CD4-positive, CD25-positive, alpha-beta regulatory T cell (primary cell): ENCODE measurements at places on chromosomes 13 and 19.

- DNase-seq, result no peak
Measured at GRCh38 chr13:112457485-112457884, 81.3 kb downstream of the SPACA7 start.

GRCh38 chr19:39277598-39277997, 9.4 kb downstream of the IFNL2 start:
- no peak for DNase-seq

GRCh38 chr13:19362946-19363510, 181.4 kb upstream of the TUBA3C start:
- no peak for DNase-seq

DNA sequence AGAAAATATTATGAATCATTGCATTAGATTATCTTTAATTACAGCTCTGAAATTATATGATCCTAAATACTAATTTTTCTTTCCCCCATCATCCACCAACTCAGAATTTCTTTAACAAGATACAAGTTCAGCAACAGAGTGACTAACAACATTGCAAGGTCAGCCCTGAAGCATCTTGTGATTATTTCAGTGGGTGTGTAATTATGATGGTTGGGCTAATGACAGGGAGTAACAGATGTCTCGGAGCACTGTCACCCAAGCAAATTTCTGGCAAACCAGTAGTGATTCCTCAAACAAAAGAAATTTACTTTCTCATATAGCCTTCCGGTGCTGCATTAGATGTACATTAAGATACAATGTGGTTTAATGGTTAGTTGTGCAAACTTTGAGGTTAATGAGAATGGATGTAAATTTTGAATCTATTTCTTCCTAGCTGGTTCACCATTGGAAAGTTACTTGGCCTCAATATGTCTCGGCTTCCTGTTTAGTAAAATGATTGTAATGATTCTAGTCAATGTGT, 238.9 kb downstream of the ITGBL1 start:
- no peak for DNase-seq

GRCh38 chr19:4453232-4454179, 4.1 kb downstream of the UBXN6 start:
- no peak for DNase-seq

DNA sequence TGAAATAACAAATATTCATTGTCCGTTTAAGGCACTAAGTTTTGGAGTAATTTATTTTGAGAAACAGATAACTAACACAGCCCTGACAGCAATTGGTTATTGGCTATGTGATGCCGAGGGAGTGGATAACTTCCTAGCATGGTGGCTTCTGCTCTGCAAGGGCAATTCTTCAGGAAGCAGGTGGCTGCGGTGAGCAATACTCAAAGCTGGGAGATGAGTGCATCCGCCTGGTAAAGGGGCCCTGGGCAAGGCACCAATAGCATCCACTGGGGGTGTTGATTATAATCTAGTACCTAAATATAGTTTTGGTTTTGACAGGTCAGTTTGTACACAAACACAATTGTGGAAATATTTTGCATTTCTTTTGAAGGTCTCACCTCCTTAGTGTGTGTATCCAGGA, 41.0 kb downstream of the CCDC70 start:
- DNase-seq, result no peak

- DNase-seq, result no peak
Measured at GRCh38 chr19:1997353-1998233, 17.9 kb downstream of the BTBD2 start.

DNA sequence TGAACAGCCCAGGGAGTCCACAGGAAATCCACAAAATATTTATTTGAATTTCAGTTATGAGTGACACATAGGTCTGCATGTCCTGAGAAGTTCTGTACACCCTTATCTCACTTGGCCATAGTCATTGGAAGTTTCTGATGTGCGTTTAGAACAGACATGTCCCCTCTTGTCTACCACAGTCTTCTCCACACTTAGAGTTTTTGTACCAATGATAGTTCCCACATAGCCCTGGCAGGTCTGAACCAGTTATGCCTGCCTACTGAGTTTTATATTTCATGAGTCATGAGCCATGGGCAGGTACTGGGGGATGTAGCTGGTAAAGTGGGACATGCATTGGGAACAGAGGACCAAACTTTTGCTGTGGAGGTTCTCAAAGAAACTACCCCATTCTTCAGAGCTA, 11.3 kb downstream of the ZNF132 start:
- no peak for DNase-seq

DNA sequence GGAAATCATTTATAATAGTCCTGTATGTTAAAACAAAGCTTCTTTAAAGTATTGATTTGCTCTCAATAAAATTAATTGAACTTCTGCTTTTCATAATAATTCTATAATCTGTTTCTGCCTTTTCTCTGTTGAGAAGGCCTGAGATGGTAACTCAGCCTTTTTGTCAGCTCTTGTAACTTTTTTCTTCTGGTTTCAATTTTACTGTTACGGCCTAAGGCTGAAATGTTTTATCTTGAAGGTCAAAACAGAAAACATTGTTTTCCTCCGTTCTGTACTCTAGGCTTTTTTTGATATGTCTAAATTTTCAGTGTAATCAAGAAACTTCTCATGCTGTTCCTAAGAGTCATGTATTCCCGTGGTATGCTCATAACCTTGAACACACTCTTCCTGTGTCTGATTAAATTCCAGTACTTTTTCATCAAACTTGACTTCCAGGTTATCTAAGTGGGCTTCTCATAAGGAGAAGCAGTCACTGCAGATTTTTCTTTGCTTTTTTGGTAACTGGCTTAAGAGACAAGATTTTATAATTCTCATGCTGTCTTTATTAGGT, 7.6 kb upstream of the NAXD start:
- no peak for DNase-seq

DNA sequence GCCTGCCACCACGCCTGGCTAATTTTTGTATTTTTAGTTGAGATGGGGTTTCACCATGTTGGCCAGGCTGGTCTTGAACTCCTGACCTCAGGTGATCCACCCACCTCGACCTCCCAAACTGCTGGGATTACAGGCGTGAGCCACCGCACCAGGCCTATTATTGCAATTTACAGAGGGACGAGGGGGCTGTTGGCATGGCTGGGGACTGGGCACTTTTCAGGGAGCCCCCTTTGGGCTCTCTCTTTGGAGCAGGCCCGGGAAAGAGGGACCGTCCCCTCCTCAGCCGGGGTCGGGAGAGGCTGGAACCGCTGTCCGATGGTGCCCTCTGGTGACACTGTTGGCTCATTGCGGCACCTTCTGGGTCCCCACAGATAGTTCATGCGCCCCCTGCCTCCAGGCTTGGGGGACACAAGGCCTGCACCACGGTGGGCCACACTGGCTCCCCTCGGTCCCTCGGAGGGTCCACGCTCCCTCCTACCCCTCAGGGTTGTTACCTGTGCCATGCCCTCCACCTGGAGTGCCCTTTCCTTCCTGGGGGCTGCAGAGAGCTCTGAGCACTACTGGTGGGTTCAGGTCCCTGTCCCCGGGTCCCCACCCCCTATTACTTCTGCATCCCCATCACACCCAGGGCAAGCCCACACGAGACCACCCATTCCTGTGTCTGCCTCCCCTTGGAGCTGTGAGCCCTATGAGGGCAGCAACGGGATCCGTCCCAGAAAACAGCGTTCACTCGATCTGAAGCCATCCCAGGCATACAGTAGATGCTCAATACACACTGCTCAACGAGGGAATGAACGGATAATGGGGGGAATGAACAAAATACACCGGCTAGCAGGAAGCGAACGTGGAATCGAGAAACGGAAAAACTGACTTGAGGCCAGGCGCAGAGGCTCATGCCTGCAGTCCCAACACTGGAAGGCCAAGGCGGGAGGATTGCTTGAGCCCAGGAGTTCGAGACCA, 12.5 kb downstream of the FEM1A start:
- peak; percentile 54 for DNase-seq

DNA sequence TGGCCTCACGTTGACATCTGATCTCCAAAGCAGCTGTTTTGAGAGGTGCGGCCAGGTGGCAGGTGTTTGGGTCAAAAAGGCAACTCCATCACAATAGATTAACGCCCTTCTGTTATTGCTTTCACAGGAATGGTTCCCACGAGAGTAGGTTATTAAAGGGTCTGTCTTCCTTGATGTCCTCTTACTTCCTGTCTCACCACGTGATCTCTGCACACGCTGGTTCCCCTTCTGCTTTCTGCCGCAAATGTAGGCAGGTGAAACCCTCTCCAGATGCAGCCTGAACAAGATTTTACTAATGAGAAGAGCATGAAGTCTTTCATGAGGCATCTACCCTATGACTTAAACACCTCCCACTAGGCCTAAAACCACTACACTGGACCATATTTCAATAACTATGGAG, 22.8 kb upstream of the ZNF564 start:
- no peak for DNase-seq

DNA sequence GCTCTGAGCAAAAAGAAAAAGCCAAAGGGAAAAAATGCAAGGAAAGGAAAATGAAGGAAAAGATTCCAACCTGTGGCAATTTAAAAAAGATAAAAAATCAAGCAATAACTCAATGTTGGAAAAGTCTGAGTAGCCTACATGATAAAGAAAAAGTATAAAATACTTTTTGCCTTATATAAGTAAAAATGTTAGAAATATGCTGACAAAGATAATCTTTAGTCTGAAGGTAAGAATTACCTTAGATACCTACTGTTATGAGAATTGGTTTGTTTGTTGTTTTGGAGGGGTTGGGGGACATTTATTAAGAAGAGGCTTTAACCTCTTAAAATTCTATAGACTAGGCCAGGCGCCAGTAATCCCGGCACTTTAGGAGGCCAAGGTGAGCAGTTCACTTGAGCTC, 29.7 kb upstream of the CPB2 start:
- no peak for DNase-seq

- DNase-seq, result no peak
Measured at GRCh38 chr13:73883162-73883561, 251.0 kb downstream of the KLF12 start.

- no peak for DNase-seq
Measured at GRCh38 chr13:108708921-108709320, 79.5 kb downstream of the MYO16 start.

GRCh38 chr19:39307046-39307821, 11.0 kb downstream of the IFNL1 start:
- DNase-seq, result no peak

- no peak for DNase-seq
Measured at GRCh38 chr19:53871454-53871853, 3.8 kb downstream of the MYADM start.

GRCh38 chr19:15893477-15893876, 4.4 kb downstream of the CYP4F2 start:
- DNase-seq, result no peak

- no peak for DNase-seq
Measured at GRCh38 chr13:89239361-89240127, 1568.4 kb downstream of the SLITRK5 start.

DNA sequence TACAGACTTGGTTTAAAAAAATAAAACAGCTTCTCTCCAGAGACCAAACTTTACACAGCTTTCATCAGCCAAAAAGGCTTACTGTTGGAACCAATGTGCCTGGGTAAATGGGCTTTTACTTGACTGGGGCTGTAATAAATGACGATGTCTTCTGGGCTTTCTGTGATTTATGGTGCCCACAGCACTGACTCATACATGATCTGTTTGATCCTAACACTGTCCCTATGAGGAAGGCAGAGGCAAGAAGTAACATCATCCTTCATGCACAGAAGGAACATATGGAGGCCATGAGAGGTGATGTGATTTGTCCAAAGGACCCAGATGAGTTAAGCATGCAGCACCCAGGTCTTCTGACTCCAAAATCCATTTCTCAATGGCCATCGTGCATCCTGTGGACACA, 77.4 kb downstream of the DOCK9 start:
- no peak for DNase-seq

GRCh38 chr13:104831831-104832230, 1703.6 kb downstream of the EFNB2 start:
- DNase-seq, result no peak

DNA sequence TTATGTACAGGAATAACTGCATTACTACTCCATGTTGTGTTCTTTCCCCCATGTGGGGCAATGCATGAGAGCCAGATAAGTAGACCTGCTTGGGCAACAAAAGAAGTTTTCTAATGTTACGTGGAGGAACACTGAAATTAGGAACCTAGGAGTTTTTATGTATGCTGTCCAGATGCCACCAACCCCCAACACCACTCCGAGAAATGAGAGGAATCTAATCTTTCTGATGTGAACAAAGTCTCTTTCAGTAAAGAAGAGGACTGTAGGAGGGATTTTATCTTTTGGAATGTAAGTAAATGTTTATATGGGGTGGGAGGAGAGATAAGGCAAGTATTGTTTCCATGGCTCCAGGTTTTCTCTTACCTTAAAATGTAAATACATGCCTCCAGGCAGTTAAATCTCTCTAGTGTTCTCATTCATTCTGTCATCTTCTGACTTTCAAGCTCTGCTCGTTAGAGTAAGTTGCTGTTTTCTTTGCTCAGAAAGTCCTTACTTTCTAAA, 820.6 kb downstream of the PCDH17 start:
- DNase-seq, result no peak

GRCh38 chr13:40756042-40756441, 14.9 kb downstream of the MRPS31 start:
- DNase-seq, result no peak

DNA sequence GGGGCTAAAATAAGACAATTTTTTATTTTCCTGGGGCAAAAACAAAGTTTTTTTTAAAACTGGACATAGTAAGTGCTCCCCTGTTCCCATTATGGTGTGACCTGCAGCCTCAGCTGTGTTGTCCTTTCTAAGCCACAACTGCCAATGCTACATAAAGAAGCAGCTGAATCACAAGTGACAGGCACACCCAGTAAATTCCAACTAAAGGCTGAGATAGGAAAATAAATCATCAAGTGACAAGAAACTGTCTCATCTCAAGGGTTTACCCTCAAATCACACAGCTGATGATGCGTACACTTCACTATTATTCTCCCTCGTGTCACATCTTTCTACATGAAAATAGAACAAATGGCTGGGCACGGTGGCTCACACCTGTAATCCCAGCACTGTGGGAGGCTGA, 28.7 kb downstream of the STK24 start:
- no peak for DNase-seq

DNA sequence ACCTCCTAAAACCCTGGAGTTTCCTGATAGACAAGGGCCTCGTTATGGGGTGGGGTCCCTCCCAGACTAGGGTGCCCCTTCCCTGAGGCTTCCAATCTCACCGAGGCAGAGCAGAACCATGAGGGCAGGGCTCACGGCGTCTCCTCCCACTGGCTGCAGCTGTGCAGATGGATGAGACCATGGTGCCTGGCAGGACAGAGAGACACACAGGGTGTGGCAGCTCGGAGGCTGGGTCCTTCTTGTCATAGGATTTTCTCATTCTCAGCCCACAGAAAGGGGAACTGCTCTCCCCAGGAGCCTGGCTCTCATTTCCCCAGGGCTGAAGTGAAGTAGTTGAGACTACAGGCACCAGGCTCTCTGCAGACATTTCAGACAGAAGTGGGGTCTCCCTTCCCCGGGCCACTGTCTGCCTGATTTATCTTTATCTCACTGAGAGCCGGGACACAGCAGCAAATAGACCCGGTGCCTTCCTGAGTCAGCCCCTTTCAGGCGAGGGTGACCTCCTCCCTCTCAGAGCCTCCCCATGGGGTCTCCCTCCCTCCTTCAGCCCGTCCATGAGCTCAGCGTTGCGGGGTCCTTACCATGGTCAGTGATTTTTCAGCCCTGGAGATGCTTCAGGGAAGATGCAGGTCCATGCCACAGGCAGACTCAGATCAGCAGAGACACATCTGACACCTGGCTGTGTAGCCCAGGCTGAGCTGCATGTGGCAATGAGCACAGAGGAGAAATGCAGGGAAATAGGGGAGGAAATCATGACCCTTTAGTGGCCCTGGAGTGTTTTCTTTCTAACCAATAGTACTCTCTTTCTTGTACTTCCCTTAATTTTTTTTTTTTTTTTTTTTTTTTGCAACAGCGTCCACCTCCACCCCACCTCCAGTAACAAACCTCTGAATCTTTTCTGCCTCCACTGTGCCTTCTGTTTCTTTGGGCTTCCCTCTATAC, at the start of gene LILRA5:
Gene LILRA5 (minus strand): TSS at position 731 of the 942 bp plus-strand sequence. CDS start 147 bp downstream, at position 584.
- DNase-seq, result no peak

GRCh38 chr13:21137696-21138095, 38.7 kb downstream of the SKA3 start:
- no peak for DNase-seq
